ENCODE measurements at places on chromosomes 12 and 14.

DNA sequence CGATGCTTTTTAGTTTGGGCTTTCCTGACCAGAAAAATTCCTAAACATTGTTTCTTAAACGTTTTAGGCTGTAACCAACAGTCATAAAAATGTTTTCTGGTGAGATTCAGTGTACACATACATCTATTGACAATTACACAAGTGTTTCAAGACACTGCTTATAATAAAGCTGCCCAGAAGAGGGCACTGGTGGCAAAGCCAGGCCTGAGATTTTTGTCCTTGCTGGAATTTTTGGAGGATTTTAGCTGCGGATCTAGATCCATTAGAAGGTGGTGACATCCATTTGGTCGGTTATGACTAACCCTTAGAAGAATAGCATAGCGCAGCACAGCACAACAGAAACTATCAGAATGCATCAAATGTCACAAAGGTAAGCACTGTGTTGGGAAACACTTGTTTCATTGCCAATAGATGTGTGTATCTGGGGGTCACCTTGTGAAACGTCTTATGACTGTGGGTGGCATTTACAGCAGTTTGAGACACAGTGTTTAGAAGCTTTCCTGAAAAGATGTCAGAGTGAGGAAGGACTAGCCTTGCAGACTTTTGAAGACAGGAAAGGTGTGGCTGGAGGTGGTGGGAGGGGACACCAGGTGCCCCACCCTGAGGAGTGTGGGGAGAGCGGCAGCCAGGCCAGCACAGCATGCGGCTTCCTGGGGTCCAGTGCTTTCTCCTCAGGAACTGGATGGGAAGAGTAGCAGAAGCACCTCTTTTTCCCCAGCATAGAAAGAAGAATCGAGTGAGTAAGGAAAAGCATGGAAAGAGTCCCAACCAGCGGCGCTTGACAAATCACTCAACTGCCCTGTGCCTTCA, 54.7 kb upstream of the FKBP4 start:
- no peak for DNase-seq

DNA sequence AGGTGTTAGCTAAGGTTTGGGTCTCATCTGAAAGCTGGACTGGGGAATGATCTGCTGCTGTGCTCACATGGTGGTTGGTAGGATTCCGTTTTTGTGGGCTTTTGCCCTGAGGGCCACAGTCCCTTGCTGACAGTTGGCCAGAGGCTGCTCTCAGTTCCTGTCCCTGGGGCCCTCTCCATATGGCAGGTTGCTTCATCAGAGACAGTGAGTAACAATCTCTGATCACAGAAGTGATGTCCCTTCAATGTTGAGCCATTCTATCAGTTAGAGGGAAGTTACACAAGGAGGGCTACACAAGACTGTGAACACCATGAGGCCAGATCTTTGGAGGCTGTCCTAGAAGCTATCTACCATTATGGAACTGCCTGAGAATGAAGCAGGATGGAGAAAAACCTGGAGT, 137.2 kb downstream of the AACS start:
- no peak for DNase-seq

DNA sequence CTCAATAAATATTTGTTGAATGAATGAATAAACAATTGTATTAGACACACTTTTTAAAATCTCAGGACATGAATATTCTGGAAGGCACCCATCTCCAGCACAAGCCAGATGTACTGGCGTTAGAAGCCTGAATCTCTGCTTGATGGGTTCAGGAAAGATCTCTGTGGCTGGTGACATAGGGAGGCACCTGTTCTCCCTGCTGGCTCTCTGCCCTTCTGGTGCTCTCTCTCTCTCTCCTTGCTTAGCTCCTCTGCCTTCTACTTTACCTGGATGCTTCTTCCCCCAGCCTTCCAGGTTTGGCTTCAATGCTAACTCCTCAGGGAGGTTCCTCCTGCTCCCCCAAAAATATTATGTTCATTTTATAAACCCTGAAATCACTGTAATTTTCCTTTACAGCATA, 1.5 kb downstream of the CYP46A1 start:
- no peak for DNase-seq

GRCh38 chr12:89783359-89784060, 74.9 kb upstream of the ATP2B1 start:
- no peak for DNase-seq

DNA sequence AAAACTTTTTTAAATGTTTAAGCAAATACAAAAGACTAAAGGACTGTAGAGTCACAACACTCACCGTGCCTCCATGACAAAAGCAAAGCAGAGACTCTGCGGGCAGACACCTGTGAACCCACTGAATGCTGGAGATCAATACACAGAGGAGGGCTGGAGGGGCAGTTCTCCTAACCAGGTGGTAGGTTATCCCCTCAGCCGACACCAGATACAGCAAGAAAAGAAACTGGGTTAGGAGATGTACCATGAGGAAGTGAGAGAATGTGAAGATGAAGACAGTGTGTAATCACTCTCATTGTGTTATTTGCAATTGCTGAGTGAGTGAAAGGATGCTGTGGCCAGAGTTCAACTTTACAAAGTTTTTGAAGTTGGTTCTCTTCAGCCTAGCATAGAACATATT, 480.3 kb downstream of the BCL11B start:
- DNase-seq: no peak

DNA sequence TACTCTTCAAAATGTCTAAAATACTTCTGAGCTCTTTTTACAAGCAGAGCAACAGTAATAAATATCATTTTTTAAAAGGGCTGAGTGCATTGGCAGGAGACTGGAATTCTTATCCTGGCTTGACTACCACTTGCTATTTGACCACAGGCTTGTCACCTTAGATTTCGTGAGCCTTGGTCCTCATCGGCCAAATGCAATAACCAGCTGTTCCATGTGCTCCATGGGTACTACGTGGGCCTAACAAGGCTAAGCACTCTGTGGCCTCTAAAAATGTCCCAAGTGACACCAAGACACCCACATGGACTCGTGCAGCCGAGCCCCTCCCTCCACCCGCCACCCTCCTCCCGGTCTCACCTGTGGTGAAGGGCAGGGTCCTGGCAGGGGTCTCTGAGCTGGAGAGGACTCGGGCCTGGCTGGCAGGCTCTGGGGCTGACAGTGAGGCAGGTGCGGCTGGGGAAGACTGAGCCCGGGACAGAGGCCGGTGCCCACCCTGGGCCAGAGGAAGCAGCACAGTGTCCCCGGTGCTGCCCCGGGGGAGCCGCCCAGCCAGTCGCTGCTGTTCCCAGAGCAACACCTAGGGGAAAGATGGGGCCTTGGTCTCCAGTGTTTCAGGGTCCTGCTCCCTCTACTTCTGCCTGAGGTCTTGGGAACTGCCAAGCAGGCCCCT, 20.1 kb downstream of the SLC48A1 start:
- no peak for DNase-seq

DNA sequence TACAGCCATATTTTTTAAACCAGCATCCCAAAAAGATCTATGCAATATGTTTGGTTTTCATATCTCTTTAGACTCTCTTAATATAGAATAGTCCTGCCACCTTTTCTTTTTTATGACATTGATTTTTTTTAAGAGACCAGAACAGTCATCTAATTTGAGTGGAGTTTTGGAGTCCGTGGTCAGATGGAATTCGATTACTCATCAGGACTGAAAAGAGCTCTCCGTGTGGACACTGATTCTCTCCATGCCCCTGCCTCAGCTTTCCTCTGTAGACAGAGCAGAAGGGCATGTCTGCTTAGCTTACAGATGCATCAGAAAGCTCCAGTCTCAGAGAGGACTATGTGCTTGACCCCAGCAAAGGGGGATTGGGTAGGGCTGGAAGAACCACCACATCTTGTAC, 27.8 kb downstream of the SMCO2 start:
- no peak for DNase-seq

DNA sequence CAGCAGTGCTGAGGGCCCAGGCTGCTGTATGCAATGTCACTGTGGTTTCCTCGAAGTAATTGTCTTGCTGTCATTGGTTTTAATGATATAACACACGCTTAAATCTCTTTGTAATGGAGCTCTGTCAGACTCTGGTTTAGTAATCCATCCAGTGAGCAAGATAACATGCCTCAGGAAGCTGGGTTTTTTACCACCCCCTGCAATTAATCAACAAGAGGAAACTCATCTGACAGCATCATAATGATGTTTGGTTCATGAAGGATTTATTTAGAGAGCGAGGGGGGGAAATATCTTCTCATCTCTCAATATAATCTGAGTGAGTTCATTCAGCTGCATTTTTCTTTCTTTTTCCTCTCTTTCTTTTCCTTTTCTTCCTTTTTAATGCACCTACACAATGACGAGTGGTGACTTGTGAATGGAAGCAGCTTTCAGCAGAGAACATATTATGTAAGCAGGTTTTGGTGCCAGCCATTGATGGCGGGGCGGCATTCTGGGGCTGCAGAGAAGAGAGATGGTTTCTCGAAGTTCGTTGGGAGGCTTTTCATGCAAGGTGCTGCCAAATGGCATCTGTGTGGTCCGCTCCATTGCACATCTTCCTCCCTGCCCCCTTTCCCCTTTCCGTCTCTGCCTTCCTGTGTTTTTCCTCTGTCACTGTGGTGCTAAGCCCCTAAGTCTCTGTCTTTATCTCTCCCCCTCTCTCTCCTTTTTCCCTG, 6.7 kb downstream of the RPH3A start:
- no peak for DNase-seq

DNA sequence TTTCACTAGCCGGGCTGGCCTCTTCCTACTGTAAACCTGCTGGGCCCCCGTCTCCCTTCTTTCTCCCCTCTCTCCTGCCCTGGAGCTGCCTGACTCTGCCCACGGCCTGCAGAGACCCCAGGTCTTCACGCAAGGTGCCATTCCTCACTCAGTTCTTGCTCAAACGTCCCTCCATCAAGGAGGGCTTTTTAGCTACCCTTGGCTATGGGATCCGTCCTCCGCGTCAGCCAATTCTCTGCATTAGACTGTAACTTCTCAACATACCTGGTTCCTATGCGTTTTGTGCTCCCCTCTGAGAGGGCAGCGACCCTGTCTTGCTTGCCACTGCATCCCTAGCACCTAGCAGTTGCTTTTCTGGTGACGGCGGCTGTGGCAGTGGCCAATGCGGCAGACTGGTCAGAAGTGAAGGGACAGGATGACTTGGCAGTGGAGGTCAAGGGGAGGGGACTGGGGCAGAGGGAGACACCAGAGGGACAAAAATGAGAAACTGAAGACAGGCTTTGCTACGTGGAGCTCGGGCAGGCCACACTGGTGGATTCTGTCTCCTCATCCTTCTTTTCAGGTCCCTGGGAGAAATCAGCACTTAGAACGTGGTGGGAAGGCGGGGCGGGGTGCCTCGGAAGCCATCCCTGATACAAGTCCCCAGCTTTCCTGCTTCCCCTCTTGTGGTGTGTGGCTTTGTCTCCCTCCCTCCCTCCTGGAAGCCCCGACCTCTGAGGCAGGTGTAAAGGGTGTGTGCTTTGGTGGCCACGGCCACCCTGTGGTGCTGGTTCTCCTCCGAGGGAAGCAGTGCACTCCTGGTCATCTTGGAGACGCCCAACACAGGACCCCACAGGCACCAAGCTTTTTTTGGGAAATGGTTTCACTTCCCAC, 1.8 kb downstream of the B3GNT4 start:
- no peak for DNase-seq

DNA sequence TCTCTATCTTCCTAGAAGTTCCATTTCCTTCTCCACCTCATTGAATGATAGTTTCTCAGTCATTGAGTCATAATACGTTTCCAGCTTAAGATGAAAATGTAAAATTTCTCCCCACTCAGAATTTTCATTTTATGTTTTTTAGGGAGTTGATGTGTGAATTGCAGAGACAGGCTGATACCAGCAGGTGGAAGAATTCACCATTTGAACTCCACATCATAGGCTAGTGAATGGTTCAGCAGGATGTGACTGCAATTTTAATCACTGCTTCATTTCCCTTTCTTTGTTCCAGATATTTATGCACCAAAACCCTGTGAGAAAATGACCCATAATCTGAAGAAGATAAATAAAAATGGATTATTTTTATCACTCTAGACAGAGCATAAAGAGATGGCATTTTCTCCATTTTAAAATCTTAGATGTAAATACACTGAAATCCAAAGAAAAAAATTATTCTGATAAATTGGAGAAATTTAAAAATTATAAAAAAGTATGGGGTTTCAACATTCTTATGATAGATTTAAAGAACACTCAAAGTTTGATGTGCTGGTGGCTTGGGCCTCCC, 10.6 kb upstream of the PYGL start:
- no peak for DNase-seq

DNA sequence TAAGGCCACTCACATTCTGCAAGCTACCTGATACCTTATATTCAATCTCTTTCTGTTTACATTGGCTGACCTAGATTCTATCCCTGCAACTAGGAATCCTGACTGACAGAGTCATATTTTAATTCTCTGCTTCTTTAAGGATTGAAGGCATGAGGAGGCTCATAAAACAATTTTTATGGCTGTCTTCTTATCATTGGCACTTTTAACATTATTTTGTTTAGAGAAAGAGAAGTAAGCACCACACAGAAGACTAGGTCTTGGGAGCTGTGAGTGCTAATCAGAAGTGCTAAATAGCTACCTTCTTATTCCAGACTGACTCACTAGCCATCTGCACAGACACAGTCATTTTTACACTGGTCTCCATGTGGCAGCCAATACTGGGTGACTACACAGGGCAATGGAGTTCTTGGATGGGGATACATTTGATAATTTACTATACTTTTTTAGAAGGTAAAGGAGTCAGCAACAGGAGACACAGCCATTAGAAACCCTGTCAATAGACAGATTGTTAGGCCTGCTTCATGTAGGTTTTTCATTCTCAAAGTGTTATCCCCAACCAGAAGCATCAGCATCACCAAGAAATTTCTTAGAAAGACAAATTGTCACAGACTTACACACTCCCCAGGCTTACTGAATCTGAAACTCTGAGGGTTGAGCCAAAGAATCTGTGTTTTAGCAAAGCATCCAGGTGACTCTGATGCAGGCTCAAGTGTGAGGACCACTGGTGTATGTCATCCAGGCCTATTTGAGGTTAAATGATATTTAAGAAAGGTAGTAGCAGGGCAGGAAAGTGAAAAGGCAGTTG, 214.1 kb downstream of the DUSP6 start:
- peak; percentile 2 for DNase-seq

DNA sequence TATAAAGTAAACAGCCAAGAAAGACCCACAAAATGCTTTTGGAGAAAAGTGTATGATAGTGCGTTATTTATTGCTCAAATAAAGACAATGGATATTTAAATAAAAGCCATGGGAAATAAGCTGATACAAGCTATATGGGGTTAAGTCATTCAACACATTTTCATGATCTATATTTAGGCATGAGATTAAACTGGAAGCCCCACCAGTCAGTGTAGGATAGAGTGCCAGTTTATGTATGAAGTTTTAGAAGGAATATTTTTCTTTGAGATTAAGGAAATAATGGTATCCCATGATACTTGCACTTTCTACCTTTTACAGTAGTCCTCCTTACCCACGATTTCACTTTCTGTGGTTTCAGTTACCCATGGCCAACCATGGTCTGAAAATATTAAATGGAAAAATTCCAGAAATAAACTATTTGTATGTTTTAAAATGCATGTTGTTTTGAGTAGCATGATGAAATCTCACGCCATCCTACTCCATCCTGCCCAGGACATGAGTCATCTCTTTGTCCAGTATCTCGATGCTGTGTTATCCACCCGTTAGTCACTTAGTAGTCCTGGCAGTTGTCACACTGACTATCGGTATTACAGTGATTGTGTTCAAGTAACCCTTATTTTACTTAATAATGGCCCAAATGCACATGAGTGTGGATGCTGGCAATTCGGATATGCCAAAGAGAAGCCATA, 22.3 kb downstream of the SYT1 start:
- DNase-seq: no peak

GRCh38 chr12:120839503-120839902, 64.7 kb downstream of the SPPL3 start:
- DNase-seq: no peak

All from stimulated activated CD4-positive, alpha-beta T cell treated with anti-CD3 and anti-CD28 coated beads, Interleukin-4, amount 100 ng/mL, for 48 hours (primary cell).